ENCODE measurements at places on chromosomes 1 and 21.

GRCh38 chr1:117636637-117637425 is 31.0 kb downstream of the TENT5C start:
- no peak for DNase-seq

DNA sequence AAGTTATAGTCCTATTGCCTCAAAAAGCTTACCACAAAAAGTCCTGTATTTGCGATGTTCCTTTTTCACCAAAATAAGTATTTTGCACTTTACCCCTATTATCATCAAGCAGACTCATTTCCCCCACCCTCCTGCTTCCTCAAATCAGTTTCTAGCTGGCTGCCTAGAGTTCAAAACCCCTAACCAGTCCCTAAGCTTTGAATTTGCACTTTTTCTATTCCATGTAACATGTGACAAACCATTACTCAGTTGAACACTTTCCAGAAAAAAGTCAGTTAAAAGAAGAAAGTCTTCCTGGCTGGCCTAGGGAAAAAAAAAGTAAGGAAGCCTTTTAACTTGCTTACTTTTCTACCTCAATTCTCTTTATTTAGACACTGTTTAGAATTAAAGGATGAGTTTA is 8.2 kb downstream of the CEP170 start:
- no peak for DNase-seq

- no peak for DNase-seq
Measured at GRCh38 chr1:54968551-54968950, 11.9 kb upstream of the TMEM61 start.

DNA sequence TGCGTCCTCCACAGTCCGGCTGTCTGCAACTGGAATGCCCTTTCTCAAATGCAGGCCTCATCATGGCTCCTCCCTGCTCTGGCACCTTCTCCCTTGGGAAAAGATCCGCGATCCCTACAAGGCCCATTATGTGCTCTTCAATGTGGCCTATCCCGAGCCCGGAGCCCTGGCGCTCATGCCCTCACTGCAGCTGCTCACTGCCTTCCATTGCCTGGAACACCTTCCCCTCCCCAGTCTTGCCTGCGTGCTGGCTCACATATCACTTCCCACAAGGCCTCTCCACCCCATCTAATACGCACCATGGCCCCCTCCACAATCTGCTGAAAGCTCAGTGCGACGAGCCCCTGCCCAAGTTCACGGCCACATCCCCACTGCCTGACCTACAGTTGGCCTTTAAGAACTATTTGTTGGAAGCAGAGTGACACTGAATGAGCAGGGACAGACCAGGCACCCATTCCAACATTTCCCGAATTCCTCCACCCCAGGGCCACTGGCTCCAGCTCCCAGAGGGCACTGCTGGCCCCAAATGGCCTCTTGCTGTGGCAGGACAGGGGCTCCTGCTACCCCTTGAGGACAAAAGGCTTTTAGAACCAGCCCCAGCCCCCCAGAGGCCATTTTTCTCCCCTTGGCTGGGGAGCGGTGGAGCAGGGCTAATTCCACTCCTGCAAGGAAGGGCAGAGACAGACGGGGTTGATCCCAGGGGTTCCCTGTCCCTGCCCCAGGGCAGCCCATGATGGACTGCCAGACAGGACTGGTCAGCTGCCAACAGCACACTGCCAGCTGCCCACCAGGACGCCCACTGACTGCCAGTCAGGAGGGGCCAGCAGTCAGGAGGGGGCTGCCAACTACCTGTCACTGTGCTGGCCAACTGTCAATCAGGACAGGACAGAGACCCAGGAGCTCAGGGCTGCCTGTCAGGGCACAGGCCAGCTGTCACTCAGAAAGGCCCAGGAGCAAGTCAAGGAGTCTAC is 64.8 kb downstream of the DHRS3 start:
- DNase-seq: no peak

DNA sequence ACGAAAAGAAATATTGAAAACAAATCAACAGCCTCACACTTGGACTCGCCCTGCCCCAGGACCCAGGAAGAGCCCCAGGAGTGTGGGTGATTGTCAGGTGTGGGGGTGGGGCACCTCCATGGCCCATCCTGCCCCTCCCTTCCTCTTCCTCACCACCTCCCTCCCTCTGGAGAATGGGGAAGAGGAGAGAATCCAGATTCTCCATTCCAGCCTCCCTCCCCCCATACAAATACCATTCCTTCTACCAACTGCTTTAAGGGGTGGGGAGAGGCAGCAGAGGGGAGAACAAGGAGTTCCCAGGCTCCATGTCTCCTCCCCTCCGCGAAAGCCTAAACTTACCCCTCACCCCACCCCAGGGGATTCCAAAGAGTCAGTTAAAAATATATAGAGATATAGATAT is 36.7 kb downstream of the MEF2D start:
- DNase-seq: no peak

GRCh38 chr21:16215193-16215592 is 485.4 kb downstream of the USP25 start:
- no peak for DNase-seq

- DNase-seq: no peak
Measured at GRCh38 chr1:219570937-219571336, 42.0 kb downstream of the ZC3H11B start.

DNA sequence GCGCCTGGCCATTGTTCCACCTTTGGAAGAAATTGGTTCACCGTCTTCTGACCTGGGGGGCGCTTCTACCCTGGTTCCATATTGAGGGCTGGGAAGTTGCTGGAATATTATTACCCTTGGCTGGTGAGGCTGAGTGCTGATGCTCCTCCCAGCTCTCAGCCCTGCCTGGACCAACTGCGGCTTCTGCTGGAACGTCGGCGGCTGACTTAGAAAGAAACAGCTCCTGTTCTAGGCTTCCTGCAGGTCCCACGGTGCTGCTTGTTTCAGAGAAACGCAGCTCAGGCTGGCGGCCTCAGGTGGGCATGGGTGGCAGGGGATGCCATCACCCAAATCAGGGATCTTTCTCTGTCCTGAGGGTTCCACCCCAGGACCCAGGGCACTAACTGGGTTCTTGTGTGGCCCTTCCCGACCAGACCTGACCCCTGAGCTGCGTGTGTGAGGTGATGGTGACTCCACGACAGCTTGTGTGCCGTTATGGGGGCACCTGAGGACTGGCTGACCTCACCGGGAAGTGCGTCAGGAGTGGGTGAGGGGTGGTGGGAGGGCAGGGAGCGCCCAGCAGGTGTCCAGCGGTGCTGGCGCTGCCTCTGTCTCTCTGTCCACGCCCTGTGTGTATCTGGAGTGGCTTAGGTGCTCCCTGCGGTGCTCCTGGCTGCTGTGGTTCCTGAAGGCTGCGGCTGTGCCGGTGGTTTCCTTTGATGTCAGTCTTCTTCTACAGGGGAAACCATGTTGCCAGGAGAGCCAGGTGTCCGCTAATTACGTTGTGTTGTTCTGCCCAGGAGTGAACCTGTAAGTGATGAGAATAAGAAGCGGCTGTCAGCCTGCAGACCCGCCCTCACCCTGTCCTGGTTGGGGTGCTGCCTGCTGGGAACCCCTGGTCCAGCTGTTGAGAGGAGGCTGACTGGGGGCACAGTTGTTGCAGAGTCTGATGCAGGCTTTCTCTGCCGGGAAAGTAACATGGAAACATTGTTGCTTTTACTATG is 8.9 kb downstream of the SKI start:
- no peak for DNase-seq

DNA sequence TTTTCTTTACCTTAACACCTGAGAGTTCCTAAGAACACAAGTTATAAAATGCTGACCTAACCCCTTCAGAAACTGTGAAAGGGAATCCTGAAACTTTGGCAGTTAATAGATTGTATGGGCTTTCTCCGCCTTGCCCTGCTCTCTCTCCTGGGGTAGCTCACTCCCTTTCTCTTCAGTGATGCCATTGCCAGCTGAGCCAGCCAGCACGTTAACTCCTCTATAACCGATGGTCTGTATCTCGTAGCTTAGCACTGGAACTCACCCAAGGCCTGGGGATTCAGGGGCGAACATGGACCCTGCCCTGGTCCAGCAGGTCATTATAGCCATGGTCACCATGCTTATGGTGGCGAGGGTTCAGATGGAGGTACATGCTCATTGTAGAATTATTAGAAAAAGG is 40.7 kb downstream of the TRAPPC10 start:
- DNase-seq: no peak

- DNase-seq: no peak
Measured at GRCh38 chr1:79197421-79197820, 190.9 kb upstream of the ADGRL4 start.

DNA sequence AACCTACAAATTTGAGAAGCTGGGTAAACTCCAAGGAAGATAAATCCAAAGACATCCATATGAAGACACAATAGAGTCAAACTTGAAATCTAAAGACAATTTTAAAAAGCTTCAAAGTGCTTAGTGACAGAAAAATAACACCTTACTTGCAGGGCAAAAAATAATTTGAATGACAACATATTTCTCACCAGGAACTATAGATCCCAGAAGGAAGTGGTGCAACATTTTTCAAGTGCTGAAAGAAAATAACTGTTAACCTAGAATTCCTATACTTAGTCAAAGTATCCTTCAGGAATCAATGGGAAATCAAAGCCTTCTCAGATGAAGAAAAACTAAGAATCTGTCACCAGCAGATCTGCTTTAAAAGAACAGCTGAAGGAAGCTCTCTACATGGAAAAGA is 184.4 kb downstream of the HLX start:
- DNase-seq: no peak

DNA sequence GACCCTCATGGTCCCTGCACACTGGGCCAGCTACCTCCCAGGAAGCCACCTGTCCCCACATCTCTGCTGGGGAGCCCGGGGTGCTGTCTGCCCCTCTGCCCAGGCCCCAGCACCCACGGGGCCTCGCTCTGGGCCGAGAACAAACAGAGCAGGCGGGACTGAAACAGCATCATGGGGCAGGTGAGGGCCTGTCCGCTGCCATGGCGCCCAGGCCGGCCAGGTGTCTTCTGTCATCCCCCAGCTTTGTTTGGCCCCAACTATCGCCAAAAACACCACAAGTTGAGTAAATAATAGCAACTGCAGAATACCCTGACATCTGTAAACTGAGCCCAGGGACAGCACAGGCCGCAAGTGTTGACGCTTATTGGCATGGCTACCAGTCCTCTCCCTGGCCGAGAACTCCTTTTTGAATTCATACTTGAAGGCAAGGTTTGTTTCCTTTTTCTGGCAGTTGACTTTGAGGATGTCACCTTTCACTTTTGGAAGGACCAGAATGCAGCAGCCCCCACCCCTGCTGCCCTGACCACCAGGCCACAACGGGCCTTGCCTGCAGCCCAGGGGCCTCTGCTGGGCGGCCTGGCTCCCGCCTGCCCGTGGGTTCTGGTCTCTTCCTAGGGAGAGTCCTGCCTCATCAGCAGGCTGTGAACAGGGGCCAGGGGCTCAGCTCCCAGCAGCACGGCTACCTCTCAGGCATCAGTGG is 152.7 kb downstream of the CASZ1 start:
- no peak for DNase-seq

- no peak for DNase-seq
Measured at GRCh38 chr1:178243119-178243518, 149.2 kb downstream of the RASAL2 start.

- DNase-seq: no peak
Measured at GRCh38 chr1:110012100-110012780, 22.2 kb upstream of the STRIP1 start.

DNA sequence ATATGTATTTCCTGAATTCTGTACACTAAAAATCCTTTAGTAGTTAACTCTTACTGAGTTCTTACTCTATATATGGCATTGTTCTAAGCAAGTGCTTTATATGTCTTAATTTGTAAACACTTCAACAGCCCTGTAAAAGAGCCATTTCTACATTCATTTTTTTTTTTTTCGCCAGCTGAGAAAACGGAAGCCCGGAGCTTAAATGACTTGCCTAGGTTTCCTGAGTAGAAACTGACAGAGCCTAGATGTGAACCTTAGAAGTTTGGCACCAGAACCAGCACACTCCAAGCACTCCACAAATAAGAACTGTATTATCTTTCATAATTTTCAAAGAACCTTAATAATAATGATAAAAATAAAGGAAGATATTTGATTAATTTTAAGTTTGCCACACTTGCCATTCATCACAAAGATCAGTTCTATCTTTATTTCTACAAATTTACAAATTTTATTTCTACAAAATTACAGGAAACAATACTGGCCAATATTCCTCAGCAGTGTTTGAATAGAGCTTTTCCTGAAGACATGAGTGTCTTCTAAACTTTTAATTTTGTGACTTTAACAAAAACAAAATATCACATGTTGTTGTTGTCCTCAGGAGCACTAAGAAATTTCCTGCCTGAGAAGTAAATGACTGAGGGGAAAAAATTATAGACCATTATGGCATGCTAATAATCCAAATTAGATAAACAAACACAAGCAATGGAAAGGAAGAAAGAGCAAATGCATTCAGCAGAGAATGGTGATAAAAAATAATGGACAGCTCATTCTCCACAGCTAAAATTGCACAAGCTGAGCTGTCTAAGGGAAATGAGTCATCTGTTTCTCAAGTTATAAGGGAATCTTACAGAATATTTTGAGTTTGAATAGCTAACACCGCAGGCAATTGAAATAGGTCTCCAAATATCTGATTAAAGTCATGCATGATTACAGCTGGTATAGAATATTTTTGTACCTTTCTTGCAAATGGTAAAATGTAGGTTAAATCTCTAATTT is 71.2 kb downstream of the DPYD start:
- no peak for DNase-seq

DNA sequence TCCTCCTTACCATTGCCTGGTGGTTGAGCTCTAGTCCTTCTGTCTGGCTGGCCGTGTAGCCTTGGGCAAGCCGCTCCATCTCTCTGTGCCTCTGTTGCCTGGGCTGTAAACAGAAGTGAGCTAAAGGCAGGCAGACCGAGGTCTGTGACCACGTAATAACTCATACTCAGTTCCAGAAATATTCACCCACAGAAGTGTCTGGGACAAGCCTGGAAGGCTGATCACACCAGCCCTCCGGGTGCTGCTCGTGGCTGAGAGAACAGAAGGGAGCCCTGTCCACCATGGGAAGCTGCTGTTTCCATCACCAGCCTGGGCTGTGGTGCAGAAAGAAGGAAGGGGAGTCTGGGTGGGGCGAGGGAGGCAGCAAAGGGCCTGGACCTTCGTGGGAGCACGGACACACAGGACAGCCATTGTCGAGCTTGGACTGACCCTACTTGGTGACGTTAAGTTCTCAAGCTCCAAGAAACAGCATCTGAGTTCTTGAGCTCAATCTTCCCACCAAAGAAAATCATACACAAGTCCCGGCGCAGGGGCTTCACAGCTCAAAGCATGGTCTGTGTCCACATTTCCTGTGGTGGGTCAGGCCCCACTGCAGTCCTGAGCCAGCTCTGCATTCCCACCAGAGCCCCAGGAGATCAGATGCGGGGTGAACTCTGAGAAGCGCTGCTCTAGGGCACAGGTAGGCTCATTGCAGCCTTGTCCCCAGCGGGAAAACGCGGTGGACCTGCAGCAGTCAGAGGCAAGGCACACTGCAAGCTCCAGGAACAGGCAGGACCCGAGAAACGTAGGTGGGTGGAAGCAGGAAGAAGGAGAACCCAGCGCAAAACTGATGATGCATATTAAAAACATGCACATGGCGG is 61.8 kb downstream of the RUNX3 start:
- DNase-seq: no peak

GRCh38 chr21:44548381-44548780 is 2.9 kb downstream of the KRTAP10-2 start:
- DNase-seq: no peak

DNA sequence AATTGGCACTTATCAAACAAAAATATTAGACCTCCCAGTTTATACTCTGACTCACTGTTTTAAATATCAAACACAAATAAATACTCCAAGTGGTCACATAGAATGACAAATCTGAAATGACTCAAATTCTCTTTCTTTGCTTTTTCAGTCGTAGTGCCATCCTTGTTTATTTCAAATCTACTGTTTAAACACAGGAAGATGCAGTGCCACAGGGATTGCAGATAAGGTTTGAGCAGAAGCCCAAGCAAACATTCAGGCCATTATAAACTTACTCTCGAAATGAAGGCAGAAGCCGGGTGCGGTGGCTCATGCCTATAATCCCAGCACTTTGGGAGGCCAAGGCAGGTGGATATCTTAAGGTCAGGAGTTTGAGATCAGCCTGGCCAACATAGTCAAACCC is 255.4 kb upstream of the PLXNA2 start:
- no peak for DNase-seq

All from esophagus squamous epithelium (tissue), 5 donors.